ENCODE measurements at places on chromosomes 12 and 14.

GRCh38 chr14:81516986-81517797, 16.5 kb downstream of the SEL1L start:
- no peaks in the 10 kb centered on the region for H3K36me3 ChIP-seq
- H3K4me1 ChIP-seq: peaks cover 15% of the 10 kb centered on the region
- peak; percentile 69 for DNase-seq
- H3K4me3 ChIP-seq: no peak overlapping the region
- H3K27me3 ChIP-seq: no peaks in the 10 kb centered on the region

- H3K27ac ChIP-seq: no peak overlapping the region
- DNase-seq: peak; percentile 87
- no peaks in the 10 kb centered on the region for H3K4me1 ChIP-seq
Measured at GRCh38 chr12:119692997-119693396, 25.1 kb downstream of the PRKAB1 start.

GRCh38 chr12:132044661-132045412, 95.1 kb downstream of the EP400 start:
- no peak overlapping the region for H3K4me3 ChIP-seq
- no peaks in the 10 kb centered on the region for H3K4me1 ChIP-seq
- no peak for DNase-seq
- peaks cover 24% of the 10 kb centered on the region for H3K36me3 ChIP-seq
- no peaks in the 10 kb centered on the region for H3K27me3 ChIP-seq
- no peak overlapping the region for H3K27ac ChIP-seq

DNA sequence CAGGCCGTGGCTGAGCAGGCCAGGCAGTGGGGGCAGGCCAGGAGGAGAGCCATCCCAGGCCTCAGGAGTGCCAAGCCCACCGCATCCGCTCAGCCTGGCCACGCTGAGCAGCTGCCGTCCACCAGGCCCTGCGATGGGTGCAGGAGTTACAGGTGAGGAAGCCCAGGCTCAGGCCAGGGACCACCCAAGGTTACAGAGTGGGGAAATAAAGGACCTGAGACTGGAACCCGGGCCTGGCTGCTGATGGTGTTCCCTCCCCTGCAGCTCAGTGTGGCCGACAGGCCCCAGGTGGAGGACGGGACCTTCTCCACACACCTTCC, 49.0 kb upstream of the DIO3 start:
- H3K27me3 ChIP-seq: no peaks in the 10 kb centered on the region
- H3K27ac ChIP-seq: no peak overlapping the region
- no peaks in the 10 kb centered on the region for H3K4me1 ChIP-seq
- DNase-seq: no peak

DNA sequence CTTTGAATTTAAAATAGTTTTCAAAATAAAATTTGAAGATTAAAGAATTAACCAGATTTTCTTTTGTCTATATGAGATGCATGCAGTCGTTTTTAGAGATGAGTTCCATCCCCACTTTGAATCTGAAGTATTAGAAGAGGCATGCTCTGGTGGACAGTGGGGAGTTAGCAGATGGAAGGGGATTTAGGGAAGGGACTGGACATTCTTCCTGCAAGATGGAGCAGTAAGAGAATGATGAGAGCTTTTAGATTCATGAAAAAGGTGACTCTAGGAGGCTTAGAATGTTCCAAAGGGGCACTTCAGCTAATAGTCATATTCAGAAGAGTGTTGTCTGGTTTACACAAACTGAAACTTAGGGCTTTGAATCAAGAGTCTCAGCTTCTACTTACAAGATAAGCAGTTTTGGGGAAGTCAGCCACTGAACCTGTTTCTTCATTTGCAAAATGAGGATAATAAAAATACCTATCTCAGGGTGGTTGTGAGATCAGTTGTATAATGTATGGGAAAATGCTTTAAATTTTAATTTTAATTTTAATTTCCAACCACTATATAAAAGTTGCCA, 3.7 kb downstream of the ZBTB1 start:
- H3K4me1 ChIP-seq: peaks cover 24% of the 10 kb centered on the region
- no peaks in the 10 kb centered on the region for H3K27me3 ChIP-seq
- no peak overlapping the region for H3K4me3 ChIP-seq
- no peaks in the 10 kb centered on the region for H3K36me3 ChIP-seq
- H3K27ac ChIP-seq: peak overlapping the region; percentile 98
- DNase-seq: no peak
